ENCODE measurements at places on chromosomes 7 and 10.

- DNase-seq = no peak
These were observed 794 bp downstream of the MBL2 start for GRCh38 chr10:52771534-52772445.

DNA sequence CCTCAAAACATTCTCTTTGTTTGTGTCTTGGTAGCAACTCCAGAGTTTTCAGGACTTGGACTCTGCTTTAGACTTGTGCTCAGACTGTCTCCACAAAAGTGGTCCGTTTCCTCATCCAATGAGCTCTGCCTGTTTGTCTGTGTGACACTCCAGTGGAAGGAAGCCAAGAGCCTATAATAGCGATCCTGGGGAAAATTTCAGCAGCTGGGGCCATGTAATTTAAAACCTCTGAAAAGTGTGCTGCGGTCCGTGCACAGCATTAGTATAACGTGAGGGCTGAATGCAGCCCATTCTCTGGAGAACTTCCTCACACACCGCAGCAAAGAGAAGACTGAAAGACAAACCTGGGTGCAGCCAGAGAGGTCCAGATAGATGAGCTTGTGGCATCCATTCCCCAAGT, at the start of gene LRRC17:
Gene LRRC17, plus strand, starts transcription at position 259 of the 400 bp plus-strand sequence. CDS start 20,914 bp downstream, outside the sequence.
- no peak for DNase-seq

GRCh38 chr10:133159950-133160825, at the start of gene KNDC1:
Gene KNDC1, plus strand, starts transcription at chr10:133160219. Its CDS starts 249 bp downstream, at chr10:133160468.
- DNase-seq = no peak

- no peak for DNase-seq
These were observed 37.3 kb downstream of the INPP5A start for GRCh38 chr10:132574783-132575319.

- DNase-seq = no peak
These were observed 112.1 kb downstream of the SGMS1 start for GRCh38 chr10:50511492-50512213.

- no peak for DNase-seq
These were observed 131.7 kb upstream of the FAM20C start for GRCh38 chr7:60706-61105.

GRCh38 chr10:75646916-75647315, 215.5 kb downstream of the LRMDA start:
- no peak for DNase-seq

DNA sequence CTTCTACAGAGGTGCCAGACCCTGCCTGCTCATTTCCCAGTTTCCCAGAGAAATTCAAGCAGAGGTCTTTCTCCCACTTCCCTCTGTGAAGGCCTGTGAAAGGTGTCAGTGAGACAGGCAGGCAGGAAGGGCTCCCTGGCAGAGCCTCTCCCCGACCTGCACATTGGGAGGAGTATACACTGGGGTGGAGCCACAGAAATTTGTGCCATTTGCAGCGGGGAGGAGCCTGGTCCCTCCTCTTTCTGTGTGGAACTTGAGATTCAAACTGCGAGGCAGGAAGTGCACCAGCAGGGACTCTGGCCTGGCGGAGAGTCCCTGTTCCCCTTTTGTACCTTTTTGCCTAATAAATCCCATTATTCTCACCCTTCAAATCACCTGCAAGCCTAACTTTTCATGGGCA, 54.6 kb upstream of the OPN4 start:
- DNase-seq = no peak

- DNase-seq = no peak
These were observed 14.8 kb downstream of the USP54 start for GRCh38 chr10:73576178-73576889.

- no peak for DNase-seq
These were observed 1011.2 kb upstream of the GHITM start for GRCh38 chr10:83127942-83128575.

GRCh38 chr10:120782336-120782735, 68.8 kb upstream of the WDR11 start:
- DNase-seq = no peak

- no peak for DNase-seq
These were observed 91.0 kb downstream of the ADCY1 start for GRCh38 chr7:45665172-45665571.

DNA sequence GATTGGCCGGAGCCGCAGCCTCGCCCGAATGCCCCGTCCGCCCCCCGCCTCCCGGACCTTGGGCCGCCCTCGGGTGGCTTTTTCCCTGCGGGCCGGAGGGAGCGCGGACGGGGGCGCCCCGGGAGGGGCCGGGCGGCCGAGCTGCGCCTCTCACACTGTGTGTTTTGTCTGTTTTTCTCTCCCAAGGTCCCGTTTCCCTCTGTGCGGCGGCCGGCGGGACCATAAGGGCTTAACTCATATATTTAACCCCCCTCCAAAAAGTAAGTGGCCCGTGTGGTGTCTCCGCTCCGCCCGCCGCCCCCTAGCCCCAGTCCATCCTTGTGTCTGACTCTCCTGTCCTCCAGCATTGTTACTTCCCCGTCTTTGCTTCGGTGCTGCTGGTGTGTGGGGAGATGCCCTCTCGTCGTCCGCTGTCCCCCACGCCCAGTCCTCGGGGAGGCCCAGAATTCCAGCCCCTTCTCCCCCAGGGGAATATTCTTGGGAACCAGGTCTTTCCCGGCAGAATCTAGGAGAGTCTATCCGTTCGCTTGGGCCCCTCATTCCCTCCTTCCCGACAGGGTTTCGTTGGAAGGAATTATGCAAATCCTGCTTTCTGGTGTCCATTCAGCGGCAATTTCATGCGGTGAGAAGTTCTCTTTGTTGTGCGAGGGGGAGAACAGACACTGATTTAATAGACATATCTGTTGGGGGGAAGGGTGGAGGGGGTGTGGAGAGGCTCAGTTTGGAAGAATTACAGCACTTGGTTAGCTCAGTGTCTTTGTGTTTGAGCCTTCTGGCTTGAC, 1.3 kb downstream of the LCOR start:
- DNase-seq = no peak

- DNase-seq = no peak
These were observed 99.9 kb upstream of the IKZF1 start for GRCh38 chr7:50204581-50204980.

- no peak for DNase-seq
These were observed 7.9 kb downstream of the CEP41 start for GRCh38 chr7:130432886-130433285.

GRCh38 chr10:120076996-120077706, 184.6 kb downstream of the SEC23IP start:
- DNase-seq = no peak

DNA sequence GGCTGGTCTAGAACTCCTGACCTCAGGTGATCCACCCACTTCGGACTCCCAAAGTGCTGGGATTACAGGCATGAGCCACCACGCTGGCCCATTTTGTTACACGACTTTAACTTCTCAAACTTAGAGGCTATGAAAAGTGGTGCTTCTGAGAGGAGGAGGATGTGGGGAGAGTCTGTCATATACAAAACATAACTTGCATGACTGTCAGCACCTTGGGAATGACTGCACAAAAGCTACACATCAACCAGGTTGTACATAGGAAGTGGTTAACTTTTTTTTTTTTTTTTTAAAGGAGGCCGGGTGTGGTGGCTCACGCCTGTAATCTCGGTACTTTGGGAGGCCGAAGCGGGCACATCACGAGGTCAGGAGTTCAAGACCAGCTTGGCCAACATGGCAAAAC, 43.4 kb upstream of the GSDME start:
- no peak for DNase-seq

- DNase-seq = no peak
These were observed 121.5 kb upstream of the EGR2 start for GRCh38 chr10:62937674-62938073.

DNA sequence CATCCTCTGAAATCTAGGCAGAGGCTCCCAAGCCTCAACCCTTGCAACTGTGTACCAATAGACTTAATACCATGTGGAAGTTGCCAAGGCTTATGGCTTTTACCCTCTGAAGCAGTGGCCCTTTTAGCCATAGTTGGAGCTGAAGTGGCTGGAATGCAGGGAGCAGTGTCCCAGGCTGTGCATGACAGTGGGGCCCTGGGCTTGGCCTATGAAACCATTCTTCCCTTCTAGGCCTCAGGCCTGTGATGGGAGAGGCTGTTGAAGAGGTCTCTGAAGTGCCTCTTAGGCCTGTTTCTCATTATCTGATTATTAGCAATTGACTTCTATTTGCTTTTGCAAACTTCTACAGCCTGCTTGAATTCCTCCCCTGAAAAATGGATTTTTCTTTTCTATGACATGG, 612.7 kb upstream of the ZWINT start:
- DNase-seq = no peak

GRCh38 chr10:7054915-7055314, 355.9 kb downstream of the SFMBT2 start:
- no peak for DNase-seq

GRCh38 chr10:81498011-81498551, 376.9 kb upstream of the NRG3 start:
- no peak for DNase-seq

DNA sequence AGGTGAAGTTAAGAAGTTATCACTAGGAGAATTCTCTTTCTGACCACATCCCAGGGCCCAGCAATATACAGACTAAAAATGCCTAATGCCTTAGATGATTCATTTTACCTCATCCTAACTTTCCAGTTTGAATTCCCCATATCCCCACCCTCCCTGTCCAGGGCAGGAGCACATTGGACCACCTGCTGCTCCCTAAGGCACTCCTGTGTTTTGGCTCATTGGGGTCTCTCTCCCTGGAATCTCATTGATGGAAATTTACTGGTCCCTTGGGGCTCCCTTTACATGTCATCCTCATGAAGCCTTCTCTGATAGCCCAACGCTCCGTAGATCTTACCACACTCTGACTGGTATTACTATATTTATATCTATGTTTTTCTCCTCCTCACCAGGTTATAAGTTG, 2.7 kb downstream of the IL2RA start:
- no peak for DNase-seq

DNA sequence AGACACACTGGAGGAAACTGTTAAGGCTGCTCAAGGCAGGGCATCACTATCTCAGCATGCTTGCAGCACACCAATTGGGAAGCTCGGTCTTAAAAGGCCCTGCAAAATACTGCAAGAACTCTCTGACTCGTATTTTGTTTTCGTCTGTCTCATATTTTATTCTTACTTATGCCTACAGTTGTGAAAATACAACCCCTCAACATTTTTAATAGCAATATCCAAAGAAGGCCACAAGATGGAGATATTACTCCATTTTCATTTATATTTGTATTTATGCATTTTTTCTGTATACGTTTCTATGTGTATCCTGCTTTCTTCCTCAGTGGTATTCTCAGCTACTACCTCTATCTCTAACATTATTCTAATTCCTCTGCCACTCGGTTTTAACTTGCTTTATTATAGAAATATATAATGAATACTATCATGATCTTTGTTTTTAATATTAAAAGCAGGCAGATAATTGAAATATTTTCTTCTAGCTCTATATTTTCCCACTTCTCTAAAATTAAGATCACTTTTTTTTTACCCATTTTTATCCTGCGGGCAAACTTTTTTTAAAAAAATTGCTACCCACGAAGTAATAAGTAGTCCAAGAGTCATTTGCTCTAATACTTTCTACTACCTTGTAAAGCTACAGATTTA, 10.0 kb downstream of the DNAJC1 start:
- DNase-seq = no peak

DNA sequence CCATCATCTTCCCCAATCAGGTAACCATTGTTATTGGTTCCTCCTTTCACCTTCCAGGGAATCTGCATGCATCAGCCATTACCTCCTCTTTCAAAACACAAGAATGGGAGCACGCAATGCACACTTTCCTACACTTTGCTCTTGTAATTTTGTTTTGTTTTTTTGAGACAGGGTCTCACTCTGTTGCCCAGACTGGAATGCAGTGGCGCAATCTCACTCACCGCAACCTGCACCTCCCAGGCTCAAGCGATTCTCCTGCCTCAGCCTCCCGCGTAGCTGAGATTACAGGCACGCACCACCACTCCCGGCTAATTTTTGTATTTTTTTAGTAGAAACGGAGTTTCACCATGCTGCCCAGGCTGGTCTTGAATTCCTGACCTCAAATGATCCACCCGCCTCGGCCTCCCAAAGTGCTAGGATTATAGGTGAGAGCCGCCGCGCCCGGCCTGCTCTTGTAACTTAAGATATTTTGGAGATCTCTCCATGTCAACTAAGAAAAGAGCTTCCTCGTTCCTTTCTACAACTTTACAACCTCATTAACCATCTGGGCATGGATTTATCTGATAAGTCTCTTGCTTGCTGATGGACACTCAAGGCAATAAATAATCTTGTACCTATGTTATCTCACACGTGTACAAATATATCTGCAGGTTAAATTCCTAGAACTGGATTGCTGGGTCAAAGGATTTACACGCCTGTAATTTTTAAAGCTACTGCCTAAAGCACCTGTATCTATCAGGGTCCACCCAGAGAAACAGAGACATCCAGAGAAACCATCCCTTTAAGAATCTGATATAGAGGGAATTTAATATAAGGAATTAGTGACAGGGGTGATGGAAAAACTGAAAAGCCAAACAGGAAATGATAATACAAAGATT, 4.2 kb downstream of the CYTH3 start:
- DNase-seq = no peak

DNA sequence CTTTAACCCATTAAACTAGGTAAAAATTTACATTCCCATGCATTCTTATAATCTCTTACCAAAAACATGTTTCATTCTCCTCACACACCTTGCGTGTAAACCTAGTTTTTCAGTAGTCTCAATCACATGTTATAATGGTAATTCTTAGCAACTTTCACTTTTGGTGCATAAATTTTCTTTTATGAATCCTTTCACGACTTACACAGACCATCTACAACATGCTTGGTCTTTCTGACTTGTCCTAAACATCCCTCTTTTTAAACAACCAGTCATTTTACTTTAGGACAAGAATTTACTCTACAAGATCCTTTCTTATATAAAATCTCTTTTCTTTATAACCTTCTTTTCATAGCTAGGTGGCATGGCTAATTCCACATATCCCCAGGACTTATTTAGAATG, 25.8 kb downstream of the FBXL13 start:
- DNase-seq = no peak

- DNase-seq = no peak
These were observed 524.4 kb downstream of the SUGCT start for GRCh38 chr7:40659231-40659630.

- no peak for DNase-seq
These were observed 22.2 kb downstream of the AZGP1 start for GRCh38 chr7:99953649-99954048.

GRCh38 chr7:41476460-41476803, 226.5 kb downstream of the INHBA start:
- DNase-seq = no peak

- peak; percentile 10 for DNase-seq
These were observed 121.8 kb upstream of the AFAP1L2 start for GRCh38 chr10:114526126-114526503.

GRCh38 chr7:104998040-104998752, 15.8 kb upstream of the KMT2E start:
- DNase-seq = no peak

DNA sequence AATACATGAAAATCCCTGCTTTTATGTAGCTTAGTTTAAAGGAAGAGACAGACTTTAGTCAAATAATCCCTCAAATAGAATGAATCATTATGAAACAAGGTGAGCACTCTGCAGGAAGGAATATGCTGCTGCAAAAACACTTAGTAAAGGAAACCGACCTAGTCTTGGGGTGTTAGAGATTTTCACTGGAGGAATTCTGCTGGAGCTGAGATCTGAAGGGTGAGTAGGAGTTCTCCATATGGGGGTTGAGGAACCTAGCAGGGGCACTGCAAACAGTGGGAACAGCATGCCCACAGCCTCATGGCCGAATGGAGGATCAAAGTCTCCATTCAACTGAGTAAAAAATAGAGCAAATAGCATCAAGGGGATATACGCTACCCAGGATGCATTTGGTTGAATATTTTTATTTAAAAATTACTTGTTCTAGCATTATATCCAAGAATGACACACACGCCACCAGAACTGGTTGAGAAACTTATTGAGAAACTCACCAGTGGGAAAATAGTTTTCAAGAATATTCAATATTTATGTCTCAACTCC, 3.5 kb downstream of the ITIH2 start:
- DNase-seq = no peak

- peak; percentile 40 for DNase-seq
These were observed 16.1 kb downstream of the OGDH start for GRCh38 chr7:44622342-44623151.
